Renal pelvis (tissue), 12 donors: ENCODE measurements at places on chromosomes 2 and 18. TPM values are rescaled to one million over a fixed set of nuclear protein-coding genes. Genes with fewer than 3 reads are reported as not detected.

DNA sequence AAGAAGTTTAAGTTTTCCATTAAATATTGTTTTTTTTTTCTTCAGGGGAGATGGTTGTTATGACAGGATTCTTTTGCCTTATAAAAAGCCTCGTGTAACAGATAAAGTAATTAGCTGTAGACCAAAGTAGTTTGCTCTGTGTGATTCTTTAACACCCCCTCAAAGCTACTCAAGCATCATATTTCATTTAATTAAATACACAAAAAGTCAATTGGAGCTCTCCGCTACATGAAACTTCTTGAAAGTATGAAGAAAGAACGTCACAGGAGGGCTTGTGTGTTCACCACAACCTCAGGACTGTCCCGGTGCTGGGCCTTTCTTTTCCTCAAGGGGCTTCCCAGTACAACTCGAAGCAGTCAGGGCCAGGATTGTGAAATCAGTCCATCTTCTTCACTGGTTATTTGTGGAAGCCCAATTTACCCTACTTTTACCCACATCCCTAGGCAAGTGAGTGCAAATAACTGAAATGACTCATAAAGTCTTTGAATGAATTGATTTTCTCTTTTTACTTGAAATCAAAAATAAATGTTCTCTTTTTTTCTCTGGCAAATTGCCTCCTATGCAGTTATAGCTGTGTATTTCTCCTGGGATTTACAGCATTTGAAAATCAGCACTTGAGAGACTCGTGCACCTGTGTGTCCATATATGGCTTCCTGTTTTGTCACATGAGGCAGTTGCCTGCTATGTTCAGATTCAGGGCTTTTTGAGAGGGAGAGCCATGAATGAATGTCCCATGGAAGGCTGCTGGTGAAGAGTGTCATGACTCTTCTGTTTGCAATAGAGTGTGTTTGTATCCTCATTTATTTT lies 48.6 kb downstream of the LINC00305 start:
- DNase-seq, result peak; percentile 58

DNA sequence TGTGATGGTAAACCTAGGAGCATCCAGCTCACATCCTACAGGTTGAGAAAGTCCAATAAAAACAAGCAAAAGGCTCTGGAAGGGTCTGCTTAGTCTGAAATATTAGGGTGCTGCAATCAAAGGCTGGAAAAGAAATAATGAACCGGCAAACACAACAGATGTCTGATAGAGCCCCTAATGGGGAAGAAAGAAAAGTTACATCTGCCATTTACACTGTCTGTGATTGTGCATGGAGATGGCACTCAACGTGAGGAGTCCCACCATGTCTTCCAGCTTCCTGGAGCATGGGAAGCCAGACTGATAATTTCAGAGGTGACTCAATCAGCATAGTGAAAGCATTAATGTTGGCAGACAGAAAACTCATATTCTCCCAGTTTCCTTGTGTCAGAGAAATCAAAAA lies 307.8 kb downstream of the EPHA4 start:
- DNase-seq, result no peak

GRCh38 chr2:59998324-59998723 lies 555.1 kb downstream of the BCL11A start:
- no peak for DNase-seq

GRCh38 chr18:41022484-41022883 lies 932.5 kb upstream of the PIK3C3 start:
- no peak for DNase-seq

GRCh38 chr2:66301022-66301766 lies 133.7 kb upstream of the MEIS1 start:
- no peak for DNase-seq

GRCh38 chr2:146324951-146325350 lies 1519.9 kb upstream of the ACVR2A start:
- no peak for DNase-seq

Gene NOP58
- polyA plus RNA-seq, result 111 TPM

Gene IGFBP5
- polyA plus RNA-seq, result 272 TPM

Gene COLEC12
- 25.4 TPM for polyA plus RNA-seq

Gene CRYGD
- not detected for polyA plus RNA-seq

Gene DHX57
- polyA plus RNA-seq, result 34.8 TPM

Gene GPAT2
- 0.71 TPM for polyA plus RNA-seq

Gene FEZ2
- polyA plus RNA-seq, result 88.5 TPM
